CD8-positive, alpha-beta memory T cell (primary cell): ENCODE measurements at places on chromosomes 1 and 21. TPM values are rescaled to one million over a fixed set of nuclear protein-coding genes. Genes with fewer than 3 reads are reported as not detected.

RIPK4 gene
- total RNA-seq = 0.18 TPM

CERS2 gene
- total RNA-seq = 224 TPM

ZBTB48 gene
- total RNA-seq = 25.0 TPM

TMEM234 gene
- 12.2 TPM for total RNA-seq

OVAAL gene
- not detected for total RNA-seq

ALG14 gene
- total RNA-seq = 4.6 TPM

ZBTB8OS gene
- total RNA-seq = 79.9 TPM

ERG gene
- not detected for total RNA-seq

C8B gene
- total RNA-seq = not detected

MTHFR gene
- total RNA-seq = 16.3 TPM

ELK4 gene
- 88.7 TPM for total RNA-seq

ADGRL4 gene
- total RNA-seq = not detected

ELAPOR1 gene
- 11.3 TPM for total RNA-seq

TSPAN2 gene
- 2.0 TPM for total RNA-seq

C4BPA gene
- not detected for total RNA-seq

SYTL1 gene
- total RNA-seq = 24.2 TPM

MCOLN3 gene
- total RNA-seq = 0.50 TPM

LIN9 gene
- total RNA-seq = 10.0 TPM

LCE2C gene
- not detected for total RNA-seq

OR2AK2 gene
- total RNA-seq = not detected

TEX35 gene
- not detected for total RNA-seq

ZSWIM5 gene
- total RNA-seq = 1.3 TPM

RNU1-1 gene
- 1,300 TPM for total RNA-seq

CAPN9 gene
- total RNA-seq = not detected

CYP4A22 gene
- total RNA-seq = not detected

VPS13D gene
- 28.5 TPM for total RNA-seq

RHCE gene
- total RNA-seq = 0.26 TPM

TFF3 gene
- total RNA-seq = not detected

UMODL1 gene
- 0.07 TPM for total RNA-seq

SFN gene
- total RNA-seq = 0.37 TPM

ALG6 gene
- total RNA-seq = 21.2 TPM

SLC1A7 gene
- not detected for total RNA-seq
